ENCODE measurements at places on chromosomes 3 and 15.
A peak's percentile ranks its signal among the peaks of the same experiment; 100 is the strongest.

- no peak for DNase-seq
Measured at GRCh38 chr15:53522991-53523390, 236.5 kb downstream of the WDR72 start.

GRCh38 chr15:64006642-64007041 lies 39.6 kb downstream of the DAPK2 start:
- DNase-seq, result peak; percentile 16

- no peak for DNase-seq
Measured at GRCh38 chr3:113804661-113805060, 33.9 kb upstream of the GRAMD1C start.

- no peak for DNase-seq
Measured at GRCh38 chr3:9949115-9949514, 3.1 kb downstream of the PRRT3 start.

- DNase-seq, result no peak
Measured at GRCh38 chr3:138774529-138775253, 60.0 kb downstream of the PIK3CB start.

- DNase-seq, result no peak
Measured at GRCh38 chr3:27792869-27793268, 70.7 kb upstream of the EOMES start.

- DNase-seq, result no peak
Measured at GRCh38 chr3:71144525-71145253, 438.8 kb downstream of the FOXP1 start.

- DNase-seq, result no peak
Measured at GRCh38 chr3:67067251-67067650, 69.1 kb downstream of the KBTBD8 start.

DNA sequence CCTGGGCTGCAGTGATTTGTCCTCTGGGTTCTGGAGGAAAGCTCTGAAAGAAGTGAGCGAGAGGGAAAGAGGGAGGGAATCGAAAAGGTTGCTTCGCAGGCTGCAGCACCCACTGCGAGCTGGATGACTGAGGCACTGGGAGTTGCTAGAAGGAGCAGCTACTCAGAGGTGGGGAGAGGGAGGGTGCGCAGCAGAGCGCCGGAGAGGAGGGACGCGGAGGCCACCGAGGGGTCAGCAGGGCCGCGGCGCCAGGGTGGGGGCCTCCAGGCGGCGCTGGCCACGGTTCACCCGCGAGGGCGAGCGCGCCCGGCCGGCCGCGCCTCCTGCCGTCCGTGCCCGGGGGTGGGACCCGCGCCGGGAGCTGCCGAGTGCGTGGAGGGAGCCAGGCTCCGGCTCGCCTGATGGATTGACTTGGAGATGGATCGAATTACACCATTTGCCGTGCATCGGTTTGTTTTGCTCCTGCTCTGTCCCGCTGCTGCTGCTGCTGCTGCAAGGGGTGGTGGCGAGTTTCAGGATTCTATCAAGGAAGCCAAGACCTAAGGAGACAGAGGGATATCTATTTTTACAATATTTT lies at the start of gene SEMA6D:
Gene SEMA6D (plus strand): TSS at position 470 of the 577 bp plus-strand sequence. CDS start 42,294 bp downstream, outside the sequence.
- peak; percentile 88 for DNase-seq

- DNase-seq, result no peak
Measured at GRCh38 chr3:4398941-4399245, 68.2 kb downstream of the SUMF1 start.

GRCh38 chr3:66303491-66303901 lies 82.7 kb downstream of the SLC25A26 start:
- no peak for DNase-seq

Data from T47D (cell line).